ENCODE measurements at places on chromosomes 7 and 10. TPM values are rescaled to one million over a fixed set of nuclear protein-coding genes. Genes with fewer than 3 reads are reported as not detected.

DNA sequence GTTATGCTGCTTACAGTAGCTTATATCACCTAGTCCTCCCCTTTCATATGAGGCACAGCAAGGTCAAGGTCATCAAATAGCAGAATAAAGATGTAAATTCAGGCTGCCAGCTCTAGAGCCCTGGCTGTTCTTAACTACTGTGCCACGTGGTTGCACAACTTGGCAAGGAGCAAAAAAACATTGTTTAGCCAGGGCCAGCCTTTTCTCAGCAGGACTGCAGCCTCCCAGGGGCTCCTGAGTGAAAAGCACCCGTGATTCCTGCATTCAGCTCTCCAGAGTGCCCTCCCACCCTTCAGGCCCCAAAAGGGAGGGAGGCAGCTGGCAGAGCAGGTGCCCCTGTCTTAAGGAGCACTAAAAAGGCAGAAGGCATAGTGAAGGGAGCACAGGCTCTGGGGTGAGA is 31.8 kb upstream of the TM9SF3 start:
- DNase-seq: no peak

DNA sequence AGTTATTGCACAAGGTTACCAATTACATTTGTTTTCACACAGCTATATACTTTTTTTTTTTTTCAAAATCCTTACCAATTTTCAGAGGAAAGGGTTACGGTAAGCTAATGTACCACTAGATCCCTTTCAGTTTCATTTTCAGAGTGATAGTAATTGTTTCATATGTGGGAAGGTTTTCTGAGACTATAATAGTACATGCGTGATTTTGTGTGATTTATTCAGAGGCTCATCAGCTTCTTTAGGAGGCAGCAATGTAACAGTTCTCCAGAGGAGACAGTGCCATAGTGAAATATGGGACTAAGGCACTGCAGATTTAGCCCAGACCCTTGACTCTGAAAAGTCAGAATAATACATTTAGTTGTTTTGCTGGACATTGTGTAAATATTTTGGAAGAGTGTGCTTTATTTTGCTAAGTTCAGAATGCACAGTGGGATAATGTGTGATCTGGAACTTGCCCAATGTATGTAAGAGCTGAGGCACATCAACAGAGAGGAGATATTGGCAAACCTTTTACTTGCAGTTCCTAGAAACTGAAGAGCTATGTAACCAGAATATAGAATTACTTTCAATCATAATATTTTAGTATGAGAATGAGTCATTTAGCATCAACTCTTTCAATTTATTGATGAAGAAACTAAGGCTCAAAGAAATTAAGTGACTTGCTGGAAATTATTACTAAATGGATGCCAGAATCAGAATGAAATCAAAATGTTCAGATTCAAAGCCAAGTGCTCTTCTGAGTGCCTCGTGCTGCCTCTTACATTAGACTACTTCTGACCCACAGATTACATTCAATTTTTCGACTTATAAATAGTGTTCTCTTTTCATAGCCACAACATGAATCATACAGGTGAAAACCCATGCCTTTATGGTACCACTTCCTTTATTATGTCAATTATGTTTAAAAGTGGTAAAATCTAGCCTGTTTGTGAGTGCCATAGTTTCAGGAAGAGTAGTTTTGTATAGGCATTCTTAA is 207.7 kb upstream of the TEX47 start:
- no peak for DNase-seq

GRCh38 chr7:144545330-144545729 is 141.8 kb upstream of the NOBOX start:
- no peak for DNase-seq

CNTNAP2 gene
- total RNA-seq: 14.7 TPM

DNA sequence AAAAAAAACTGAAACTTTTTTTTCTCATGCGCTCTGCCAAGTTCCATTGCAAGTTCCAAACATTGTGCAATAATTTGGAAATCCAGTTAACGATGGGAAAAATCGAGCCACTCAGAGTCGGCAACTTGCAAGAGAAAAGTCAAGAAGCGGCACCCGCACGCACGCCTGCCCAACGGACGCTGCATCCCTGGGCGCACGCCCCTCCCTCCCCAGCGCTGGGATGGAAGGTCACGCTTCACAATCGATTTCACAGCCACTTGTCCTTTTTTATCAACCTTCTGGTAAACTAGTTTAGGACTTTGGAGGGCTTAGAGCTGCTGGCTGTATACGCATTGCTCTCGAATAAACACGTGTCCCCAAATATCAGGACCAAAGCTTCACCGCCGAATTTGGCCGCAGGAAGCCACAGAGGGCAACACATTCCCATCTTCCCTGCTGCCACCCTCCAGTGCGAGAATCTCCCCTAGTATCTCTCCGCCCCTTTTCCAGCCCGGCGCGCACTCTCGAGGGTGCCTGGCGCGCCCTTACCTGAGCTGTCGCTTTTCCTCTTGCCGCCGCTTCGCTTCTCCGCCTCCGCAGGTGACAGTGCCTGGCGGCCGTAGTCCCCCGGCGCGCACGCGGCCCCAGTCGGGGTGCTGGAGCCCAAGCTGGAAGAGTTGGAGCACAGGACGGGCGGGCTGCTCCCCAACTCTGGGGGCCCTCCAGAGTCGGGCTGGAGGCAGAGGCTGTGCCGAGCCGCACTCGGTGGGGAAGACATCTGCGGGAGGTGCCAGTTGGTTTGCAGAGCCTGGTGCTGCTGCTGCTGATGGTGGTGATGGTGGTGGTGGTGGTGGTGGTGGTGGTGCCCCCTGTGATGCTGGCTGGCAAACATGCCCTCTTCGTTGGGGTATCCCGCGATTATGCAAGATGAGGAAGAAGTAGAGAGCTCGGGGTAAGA is 857 bp downstream of the MEOX2 start:
- peak; percentile 18 for DNase-seq

DNA sequence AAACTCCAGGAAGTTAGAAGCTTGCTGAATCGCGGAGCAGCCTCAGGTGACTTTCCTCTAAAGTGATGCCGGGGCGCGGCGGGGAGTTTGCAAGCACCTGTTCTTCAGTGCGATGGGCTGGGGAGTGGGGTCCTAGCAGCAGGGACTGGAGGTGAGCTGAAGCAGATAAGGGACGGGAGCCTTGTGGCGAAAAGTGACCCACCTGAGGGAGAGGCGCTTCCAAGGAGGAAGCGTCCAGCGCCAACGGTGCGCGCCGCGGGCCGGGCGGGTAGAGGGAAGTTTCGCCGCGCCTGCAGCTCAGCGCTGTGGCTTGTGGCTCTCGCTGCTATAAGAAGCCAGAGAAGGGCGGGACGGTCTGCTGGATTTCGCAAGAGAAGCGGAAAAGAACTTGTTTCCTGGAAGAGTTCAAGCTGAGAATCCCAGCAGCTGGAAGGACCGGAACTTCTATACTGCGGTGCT is at the start of gene STEAP4:
Gene STEAP4 (minus strand): TSS at position 305 of the 459 bp plus-strand sequence. CDS start 22,625 bp downstream, outside the sequence.
- peak; percentile 85 for DNase-seq

TMEM140 gene
- 19.4 TPM for total RNA-seq

DNA sequence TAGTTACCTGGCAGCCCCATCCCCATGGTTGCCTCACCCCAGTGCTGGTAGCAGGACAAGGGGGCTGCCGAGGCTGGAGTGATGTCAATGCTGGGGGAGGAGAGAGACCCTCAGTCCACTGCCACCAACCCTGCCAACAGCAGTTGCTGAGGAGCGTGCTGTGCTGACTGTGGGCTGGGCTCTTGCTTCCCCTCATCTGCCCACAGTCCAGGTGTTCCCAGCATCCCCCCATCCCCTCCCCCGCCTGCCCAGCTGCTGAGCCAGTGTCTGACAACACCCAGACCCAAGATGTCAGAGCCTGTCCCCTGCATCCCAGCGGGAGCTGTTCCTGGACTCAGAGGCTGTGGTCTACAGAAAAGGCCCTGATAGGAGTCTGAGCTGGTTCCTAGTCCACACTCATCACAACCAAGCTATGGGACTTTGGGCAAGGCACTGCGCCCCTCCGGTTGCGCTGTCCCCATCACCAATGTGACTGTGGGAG is 14.6 kb upstream of the PSAP start:
- DNase-seq: no peak

- no peak for DNase-seq
Observed at GRCh38 chr7:155833651-155834050, 21.4 kb upstream of the SHH start.

DNA sequence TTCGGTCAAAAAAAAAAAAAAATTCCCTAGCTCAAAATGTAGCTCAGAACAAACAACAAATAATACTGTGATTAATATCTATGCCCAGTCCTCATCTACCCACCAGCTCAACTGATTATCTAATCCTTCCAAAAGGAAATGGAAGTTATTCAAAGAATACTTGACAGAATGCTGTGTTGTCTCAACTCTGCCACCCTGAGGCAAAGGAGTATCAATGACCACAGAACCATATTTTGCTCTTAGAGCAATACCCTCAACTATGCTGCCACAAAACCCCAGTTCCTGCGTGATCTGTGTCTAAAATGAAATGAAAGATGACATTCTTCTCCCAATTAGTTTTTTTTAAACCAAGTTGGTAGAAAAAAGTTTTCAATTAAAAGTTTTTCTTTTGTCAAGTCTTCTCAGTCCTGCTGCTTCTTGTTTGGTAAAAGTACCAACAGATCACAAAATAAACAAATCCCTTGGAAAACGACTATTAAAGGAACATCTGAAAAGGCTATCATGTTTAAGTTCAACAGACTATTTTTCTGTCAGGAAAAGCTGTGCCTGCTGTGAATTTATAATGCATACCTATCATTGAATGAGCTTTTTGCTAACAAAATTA is 21.6 kb downstream of the RBM28 start:
- DNase-seq: peak; percentile 50

- no peak for DNase-seq
Observed at GRCh38 chr10:51608211-51608610, 91.2 kb downstream of the CSTF2T start.

DNA sequence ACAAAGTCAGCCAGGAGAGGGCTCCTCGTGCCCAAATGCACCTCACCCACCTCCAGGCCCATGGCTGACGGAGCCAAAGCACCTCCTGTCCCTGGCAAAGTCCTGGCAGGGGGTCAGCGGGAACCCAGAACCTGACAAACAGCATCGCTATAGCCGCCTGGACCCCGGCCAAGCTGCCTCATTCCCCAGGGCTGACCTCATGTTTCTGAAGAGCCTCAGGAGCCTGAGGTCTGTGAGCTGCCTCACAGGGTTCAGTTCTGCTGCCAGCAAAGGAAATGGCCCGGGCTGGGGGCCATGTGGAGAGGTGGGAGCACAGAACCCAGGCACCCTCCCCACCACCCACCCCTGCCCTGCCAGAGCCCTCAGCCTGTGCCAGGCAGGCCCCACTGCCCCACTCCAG is 4.2 kb upstream of the NANOS1 start:
- peak; percentile 69 for DNase-seq

PTPRZ1 gene
- total RNA-seq: 5.0 TPM

GRCh38 chr7:42479816-42480633 is 243.0 kb upstream of the GLI3 start:
- DNase-seq: peak; percentile 26

DNA sequence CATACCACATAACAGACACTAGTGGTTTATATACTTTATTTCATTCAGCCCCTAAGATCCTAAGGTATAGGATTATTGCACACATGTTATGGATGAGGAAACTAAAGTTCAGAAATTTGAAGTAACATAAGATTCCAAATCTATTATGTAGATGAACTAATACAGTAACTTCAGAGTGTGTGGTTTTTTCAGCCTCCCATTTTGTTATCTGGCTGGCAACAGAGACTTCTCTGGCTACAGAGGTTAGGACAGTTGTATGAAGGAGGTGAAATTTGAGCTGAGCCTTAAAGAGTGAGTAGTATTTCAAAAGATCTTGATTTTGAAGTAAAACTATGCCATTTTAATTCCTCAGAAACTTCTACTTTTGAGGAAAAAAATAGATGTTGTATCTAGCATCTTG is 125.4 kb downstream of the MAPK8 start:
- no peak for DNase-seq

DDX21 gene
- 55.7 TPM for total RNA-seq

DNA sequence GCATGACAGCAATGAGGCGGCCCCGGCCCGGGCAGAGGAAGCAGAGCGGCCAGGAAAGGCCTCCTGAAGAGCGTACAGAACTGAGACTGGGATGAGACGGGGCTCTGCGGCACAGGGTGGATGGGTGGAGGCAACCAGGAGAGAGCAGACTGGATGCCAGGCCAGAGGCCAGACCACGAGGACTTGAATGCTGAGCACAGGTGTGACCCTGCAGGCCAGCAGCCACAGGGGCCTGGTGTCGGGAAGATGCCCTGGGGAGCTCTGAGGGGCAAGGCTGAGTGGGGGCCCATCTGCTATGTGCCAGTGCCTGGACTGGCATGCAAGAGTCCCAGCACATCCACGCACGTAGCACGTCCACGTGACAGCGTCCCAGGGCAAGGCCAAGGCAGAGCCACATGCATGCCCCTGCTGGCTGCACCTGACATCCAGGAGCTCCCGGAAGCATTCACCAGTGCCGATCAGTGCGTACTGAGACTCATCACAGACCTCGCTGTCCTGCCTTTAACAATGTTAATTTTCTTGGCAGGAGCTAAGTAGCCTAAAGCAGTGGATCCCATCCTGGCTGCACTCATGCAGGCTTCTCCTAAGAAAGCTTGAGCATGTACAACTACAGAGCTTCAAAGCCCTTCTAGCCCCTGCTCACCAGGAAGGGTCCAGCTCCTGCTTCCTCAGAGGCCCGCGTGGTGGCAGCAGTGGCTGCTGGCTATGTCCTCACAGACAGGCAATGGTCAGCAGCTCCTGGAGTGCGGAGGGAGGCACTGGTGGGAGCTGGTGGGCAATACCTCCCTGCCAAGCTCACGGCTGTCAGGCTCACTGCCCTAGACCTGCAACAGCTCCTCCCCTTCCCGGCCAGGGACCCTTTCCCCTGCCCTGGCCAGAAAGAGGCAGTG is 18.0 kb downstream of the GRID1 start:
- no peak for DNase-seq

DNA sequence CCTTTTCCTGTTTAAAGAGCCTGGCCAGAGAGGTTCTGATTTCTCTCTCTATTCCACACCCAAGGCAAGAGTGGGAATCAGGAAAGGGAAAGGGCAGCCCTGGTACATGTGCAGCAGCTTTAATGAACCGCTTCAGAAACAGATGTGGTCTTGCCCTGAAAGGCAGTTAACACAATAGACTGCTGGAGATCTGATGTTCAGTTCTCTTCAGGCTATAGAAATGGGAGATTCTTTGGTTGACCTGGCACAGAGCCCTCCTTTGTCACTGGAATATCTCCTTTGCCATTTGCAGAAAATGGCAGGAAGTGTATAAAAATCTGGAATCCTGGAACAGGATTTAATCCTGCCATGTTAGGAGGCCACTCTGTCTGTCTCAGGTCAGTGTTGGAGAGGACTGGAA is 36.3 kb upstream of the EXOC6 start:
- DNase-seq: no peak

- no peak for DNase-seq
Observed at GRCh38 chr10:112213098-112213823, 29.7 kb upstream of the GPAM start.

- DNase-seq: no peak
Observed at GRCh38 chr7:120480472-120480871, 207.5 kb downstream of the KCND2 start.

OGDHL gene
- total RNA-seq: 9.5 TPM

DNA sequence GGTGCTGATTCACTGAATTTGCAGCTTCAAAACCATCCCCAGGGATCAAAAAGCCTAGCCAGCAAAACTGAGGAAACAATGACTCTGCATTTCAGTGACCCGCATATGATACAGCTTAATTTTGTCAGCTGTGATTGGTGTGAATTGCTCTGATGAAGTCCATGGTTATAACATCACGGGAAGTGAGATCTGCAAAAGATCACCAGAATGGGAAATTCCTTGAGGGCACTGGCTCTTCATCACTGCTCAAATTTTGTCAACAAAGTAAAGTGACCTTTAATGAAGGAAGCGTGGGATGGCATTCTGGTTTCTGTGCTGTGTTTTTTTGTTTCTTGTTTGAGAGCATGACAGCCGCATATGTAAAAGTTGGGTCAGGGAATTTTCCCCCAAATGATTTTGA is 745.9 kb downstream of the GATA3 start:
- no peak for DNase-seq

PGAM2 gene
- total RNA-seq: not detected

TLX1 gene
- total RNA-seq: 0.24 TPM

Data from hepatocyte (in vitro differentiated cells).